ENCODE measurements at places on chromosomes 7 and 10.

GRCh38 chr7:150322833-150323681 lies at the start of the genes ACTR3C and LRRC61:
ACTR3C (minus strand) TSS chr7:150323545; CDS start chr7:150295296, 28,249 bp downstream.
LRRC61 (plus strand) TSS chr7:150323355; CDS start chr7:150336862, 13,507 bp downstream.
- DNase-seq, result no peak

DNA sequence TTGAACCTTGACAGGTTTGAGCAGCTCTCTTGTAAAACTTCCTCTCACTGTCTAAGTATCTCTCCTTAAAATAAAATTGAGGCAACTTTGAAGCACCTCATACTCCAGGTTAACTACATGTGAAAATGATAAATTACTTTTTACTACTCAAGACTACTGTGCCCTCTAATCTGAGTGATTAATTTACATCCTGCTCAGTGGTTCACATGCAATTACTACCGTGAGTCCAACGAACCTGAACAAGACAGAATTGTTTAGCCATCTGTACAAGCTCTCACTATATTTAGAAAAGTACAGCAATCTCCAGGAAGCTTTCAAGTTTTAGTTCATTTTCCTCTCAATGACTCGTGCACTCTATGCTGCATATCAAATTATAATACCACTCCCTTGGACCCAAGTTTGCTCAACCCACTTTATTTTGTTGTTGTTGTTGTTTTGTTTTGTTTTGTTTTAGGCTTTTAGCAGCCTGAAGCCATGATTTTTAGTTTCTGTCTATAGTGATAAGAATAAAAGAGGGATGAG lies 21.2 kb downstream of the PDE1C start:
- DNase-seq, result no peak

GRCh38 chr10:132096863-132097478 lies 31.2 kb downstream of the JAKMIP3 start:
- no peak for DNase-seq

GRCh38 chr10:70879207-70879606 lies 9.2 kb downstream of the PCBD1 start:
- no peak for DNase-seq

DNA sequence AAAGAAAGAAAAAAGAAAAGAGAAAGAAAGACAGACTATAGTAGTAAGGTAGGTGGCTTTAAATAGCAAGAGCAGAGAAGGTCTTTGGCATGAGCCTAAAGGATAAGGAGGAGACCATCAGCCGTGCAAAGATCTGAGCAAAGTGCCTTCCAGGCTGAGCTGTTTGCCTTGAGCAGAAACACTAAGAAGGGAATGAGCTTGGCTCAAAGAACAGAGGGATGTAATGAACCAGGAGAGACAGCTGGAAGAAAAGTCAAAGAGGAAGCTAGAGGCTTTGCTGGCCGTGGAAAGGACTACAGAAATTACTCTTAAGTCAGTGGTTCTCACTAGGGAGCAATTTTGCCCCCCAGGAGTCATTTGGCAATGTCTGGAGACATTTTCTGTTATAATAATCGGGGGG lies 228.6 kb downstream of the FGFR2 start:
- no peak for DNase-seq

DNA sequence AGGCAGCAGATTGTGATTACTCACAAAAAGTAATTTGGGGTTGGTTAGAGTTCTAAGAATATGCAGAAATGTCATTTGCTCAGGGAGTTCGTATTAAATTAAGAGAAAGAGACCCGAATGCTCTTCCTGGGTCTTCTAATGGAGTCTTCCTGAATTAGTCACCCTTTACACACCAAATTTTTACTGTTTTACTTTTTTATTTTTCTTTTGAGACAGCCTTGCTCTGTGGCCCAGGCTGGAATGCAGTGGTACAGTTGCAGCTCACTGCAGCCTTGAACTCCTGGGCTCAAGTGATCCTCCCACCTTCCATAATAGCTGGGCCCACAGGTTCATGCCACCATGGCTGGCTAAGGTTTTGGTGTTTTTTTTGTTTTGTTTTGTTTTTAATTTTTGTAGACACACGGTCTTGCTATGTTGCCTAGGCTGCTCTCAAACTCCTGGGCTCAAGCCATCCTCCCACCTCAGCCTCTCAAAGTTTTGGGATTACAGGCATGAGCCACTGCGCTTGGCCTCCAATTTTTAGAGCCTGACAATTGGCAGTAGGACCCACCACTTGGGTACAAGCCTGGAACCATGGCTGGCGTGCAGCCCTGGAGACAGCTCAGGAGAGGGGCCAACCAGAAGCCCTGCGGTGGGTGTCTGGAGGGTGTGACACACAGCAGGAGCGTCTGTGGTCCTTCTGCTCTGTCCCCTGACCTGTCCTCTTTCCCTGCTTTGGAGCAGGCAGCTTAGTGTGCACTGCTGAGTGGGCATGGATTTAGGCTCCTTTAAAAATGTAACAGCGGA lies 16.4 kb upstream of the BHLHA15 start:
- no peak for DNase-seq

- DNase-seq, result no peak
Measured at GRCh38 chr10:30422981-30423654, 10.9 kb upstream of the MAP3K8 start.

- no peak for DNase-seq
Measured at GRCh38 chr7:26461518-26461917, 169.9 kb downstream of the SNX10 start.

GRCh38 chr10:28559618-28560017 lies 26.7 kb downstream of the WAC start:
- no peak for DNase-seq

- no peak for DNase-seq
Measured at GRCh38 chr7:82257118-82257695, 186.4 kb downstream of the CACNA2D1 start.

- DNase-seq, result no peak
Measured at GRCh38 chr7:87658553-87658952, 30.4 kb downstream of the RUNDC3B start.

DNA sequence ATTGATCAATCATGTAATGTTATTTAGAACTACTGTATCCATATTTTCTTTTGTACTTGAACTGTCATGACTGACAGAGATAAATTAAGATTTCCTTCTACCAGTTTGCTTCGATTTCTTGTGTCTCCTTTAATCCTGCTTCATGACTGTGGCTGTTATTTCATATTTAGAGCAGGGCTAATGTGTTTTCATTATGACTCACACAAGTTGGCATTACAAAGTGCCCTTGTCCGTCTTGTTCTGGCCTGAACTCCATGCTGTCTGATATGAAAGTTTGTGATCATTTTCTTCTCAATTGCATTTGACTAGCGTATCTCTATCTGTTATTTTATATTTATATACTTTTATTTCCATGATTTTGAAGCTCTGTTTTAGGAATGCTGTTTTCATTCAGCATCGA lies 344.1 kb upstream of the PRKCQ start:
- DNase-seq, result no peak

DNA sequence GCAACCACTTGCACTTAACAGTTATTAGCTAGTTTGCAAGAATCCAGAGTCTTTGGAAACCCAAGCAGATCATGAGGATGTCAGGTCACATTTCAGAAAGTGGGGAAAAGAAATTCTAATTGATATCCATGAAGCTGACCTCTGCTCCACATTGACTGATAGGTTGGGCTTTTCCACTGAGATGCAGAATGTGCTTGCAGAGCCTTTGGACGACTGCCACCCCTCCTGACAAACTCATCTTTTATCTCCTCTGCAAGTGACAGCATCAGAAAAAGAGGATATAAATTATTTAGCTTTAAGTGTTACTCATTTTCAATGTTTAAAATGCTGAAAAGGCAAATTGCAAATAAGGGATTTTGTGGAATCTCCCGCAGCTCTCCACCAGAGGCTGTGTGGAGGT lies 75.3 kb downstream of the C10orf90 start:
- DNase-seq, result no peak

DNA sequence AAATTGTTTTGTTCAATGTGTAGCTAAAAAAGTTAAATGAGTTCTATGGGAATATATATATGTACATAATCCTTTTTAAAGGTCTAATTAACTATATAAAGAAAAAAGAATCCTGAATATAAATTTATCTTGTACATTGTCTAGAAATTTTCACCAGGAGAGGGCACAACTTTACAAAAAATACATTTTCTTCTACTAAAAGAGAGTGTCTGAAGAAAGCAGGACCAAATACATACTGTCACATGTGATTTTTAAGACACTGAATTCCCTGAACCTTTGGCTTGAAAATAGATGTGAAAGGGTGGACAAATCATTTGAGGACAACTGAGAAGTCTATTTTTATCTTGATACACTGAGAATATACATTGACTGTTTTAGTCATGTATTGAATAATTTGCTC lies 204.3 kb downstream of the DGKB start:
- no peak for DNase-seq

GRCh38 chr10:48511875-48512231 lies 93.0 kb downstream of the ARHGAP22 start:
- no peak for DNase-seq

GRCh38 chr7:5827755-5828154 lies 46.3 kb upstream of the RNF216 start:
- DNase-seq, result no peak

DNA sequence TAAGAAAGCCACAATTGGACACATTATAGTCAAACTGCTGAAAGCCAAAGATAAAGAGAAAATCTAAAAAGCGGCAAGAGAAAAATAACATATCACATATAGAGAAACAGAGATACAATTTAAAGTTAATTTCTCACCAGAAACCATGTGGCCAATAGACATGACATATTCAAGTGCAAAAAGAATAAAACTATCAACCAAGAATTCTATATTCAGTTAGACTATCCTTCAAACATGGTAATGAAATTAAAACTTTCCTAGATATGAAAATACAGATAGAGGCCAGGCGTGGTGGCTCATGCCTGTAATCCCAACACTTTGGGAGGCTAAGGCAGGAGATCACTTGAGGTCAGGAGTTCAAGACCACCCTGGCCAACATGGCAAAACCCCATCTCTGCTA lies 129.1 kb upstream of the RNF32 start:
- no peak for DNase-seq

DNA sequence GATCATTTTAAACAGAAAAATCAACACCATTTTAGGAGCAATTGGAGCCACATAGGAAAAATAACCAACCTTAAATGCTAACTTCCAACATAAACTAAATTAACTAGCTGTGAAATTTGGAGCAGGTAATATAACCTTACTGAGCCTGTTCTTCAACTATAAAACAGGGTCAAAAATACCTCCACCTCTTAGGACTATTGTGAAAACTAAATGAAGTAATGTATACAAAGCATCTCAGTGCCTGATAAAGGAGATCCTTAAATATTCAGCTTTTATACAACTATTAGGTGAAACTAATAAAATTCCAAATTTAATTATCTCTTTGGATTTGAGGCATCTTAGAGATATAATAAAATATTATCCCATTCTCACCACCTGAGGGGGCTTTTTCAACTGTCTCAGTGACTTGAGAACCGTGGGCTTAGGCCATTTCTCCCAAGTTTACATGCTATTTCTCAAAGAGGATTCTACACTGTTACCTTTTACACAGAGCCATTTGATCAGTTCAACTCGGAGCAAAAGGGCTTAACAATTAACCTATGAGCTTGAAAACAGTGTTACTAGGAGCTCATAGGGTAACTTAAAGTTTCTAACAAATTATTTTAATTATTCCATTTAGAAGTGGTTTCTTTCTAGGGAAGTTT lies 165.0 kb upstream of the ASAH2 start:
- DNase-seq, result no peak

GRCh38 chr7:139825666-139826290 lies 3.3 kb upstream of the TBXAS1 start:
- no peak for DNase-seq
